AG20443 (cell line): ENCODE measurements at places on chromosomes 2 and 18.

GRCh38 chr2:211354481-211354880, 798.1 kb downstream of the CPS1 start:
- DNase-seq: no peak

GRCh38 chr18:5369513-5369912, 74.0 kb upstream of the ZBTB14 start:
- DNase-seq: no peak

- peak; percentile 21 for DNase-seq
These were observed 97.3 kb upstream of the CREB1 start for GRCh38 chr2:207432453-207432852.

DNA sequence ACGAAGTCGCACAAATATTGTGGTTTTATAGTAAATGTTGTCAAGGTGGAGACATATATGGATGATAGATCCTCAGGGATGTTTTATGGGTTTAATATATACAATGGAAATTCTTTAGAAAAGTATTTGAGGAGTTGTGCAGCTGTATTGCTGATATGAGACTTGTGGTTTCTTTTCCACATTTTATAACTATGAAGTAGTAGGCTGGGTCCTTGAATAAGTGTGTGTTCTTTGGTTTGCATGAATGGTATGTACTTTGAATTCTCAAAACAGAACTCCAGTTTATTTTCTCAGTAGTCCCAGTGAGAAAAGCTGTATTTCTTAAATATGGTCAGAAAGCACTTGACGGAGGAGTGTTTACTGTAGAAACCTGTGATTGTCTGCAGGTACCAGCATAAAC, 42.4 kb downstream of the PLCL1 start:
- DNase-seq: no peak
